ENCODE measurements at places on chromosomes 12 and 14.

DNA sequence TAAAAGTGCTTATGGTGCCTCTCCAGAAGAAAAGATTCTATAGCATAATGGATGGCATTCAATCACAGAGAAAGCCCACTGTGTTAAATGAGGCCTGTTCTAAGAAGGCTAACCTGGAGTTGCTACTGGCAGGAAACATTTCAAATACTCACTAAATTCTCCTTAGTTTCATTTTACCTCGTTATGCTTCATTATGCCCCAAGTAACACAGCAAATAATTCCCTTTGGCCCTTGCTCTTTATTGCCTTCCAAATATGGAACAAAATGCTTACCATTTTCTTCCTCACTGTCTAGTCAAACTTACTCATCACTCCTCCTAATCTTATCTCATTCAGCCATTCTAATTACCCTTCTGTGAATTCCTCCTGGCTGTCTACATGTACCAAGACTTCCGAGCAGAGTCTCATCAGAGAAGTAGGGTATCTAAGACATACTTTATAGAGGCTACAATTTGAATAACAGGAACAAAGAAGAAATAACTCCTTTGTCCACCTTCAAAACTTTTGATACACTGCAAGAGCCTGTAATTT lies 292.1 kb upstream of the CLEC14A start:
- no peak for DNase-seq

GRCh38 chr12:125683748-125684381 lies 618.6 kb downstream of the AACS start:
- DNase-seq, result peak; percentile 3

GRCh38 chr12:5631497-5631896 lies 199.6 kb downstream of the NTF3 start:
- DNase-seq, result no peak

DNA sequence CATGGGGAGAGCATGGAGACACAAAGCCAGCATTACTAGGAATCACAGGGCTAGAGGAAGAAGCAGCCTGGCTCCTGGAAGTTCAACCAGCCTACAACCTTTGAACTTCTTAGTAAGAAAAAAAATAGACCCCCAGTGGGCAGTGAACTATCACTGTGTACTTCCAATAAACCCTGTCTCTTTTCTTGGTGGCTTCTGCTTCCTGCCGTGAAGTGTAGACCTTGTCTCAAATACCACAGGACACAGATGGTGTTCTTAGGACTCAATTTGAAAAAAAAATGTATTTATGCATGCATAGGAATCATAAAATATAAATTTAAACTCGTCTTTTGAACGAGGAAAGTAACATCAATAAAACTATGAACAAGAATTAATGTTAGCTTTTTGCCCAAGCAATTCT lies 3.6 kb upstream of the PTGER2 start:
- DNase-seq, result no peak

- DNase-seq, result peak; percentile 98
Measured at GRCh38 chr14:80117876-80118275, 93.4 kb downstream of the DIO2 start.

GRCh38 chr12:94855853-94856252 lies 147.6 kb downstream of the NDUFA12 start:
- DNase-seq, result no peak

DNA sequence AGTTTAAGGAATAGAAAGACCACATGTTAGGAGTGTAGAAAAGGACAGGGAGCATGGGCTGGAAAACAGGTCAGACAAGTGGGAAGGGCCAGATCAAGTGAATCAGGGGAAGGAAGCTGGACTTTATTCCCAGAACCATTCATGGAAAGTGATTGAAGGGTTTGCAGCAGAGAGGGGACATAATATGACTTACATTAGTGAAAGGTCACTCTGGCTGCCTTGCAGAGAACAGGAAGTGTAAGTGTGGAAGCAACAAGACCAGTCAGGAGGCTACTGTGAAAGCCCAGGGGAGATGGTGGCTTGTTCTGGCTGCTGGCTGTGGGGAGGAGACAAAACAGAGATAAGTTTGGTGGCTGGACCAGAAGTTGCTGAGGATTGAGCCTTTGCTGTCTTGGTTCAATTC lies 69.1 kb downstream of the VCPKMT start:
- no peak for DNase-seq

- no peak for DNase-seq
Measured at GRCh38 chr14:101542391-101542790, 18.9 kb upstream of the DIO3 start.

- DNase-seq, result no peak
Measured at GRCh38 chr12:113051759-113052158, 4.8 kb upstream of the DTX1 start.

DNA sequence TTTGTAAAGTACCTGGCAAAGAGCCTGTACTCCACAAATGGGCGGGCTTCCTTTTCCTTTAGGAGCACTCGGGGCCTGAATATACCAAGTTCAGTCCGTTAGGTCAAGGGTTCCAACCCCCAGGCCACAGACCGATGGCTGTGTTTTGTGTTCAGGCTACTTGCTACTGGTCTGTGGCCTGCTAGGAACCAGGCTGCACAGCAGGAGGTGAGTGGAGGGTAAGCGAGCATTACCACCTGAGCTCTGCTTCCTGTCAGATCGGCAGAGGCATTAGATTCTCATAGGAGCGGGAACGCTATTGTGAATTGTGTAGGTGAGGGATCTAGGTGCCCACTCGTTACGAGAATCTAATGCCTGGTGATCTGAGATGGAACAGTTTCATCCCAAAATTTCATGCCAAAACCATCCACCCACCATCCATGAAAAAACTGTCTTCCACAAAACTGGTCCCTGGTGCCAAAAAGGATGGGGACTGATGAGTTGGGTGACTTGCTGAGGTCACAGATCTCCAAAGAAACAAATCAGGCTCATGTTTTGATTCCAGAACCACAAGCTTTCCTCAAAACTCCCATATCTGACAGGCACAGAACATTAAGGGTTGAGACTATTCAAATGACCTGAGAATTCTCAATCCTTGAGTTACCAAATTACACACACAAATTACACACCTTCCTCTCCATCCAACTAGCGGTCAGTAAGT lies 4.2 kb downstream of the CSRP2 start:
- DNase-seq, result no peak

- DNase-seq, result no peak
Measured at GRCh38 chr12:9221483-9221882, 13.3 kb upstream of the PZP start.

DNA sequence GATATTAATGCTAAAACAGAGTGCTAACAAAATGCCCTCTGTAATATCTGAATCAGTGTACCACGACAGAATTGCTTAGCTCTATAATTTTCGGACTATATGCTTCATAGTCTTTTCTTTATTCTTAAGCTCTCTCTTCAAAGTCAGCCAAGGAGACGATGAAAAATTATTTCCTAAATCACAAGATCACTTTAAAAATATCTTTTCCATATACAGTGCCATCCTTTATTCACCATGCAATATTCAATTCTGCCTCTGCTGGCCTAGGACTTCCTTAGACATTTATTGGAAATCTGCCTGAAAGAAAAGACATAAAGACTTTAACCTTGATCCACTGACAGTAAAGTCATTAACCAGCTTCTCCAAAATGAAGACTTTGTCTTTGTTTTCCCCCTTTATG lies 238.9 kb upstream of the BTG1 start:
- no peak for DNase-seq

GRCh38 chr12:43208221-43208620 lies 343.8 kb downstream of the ADAMTS20 start:
- no peak for DNase-seq

DNA sequence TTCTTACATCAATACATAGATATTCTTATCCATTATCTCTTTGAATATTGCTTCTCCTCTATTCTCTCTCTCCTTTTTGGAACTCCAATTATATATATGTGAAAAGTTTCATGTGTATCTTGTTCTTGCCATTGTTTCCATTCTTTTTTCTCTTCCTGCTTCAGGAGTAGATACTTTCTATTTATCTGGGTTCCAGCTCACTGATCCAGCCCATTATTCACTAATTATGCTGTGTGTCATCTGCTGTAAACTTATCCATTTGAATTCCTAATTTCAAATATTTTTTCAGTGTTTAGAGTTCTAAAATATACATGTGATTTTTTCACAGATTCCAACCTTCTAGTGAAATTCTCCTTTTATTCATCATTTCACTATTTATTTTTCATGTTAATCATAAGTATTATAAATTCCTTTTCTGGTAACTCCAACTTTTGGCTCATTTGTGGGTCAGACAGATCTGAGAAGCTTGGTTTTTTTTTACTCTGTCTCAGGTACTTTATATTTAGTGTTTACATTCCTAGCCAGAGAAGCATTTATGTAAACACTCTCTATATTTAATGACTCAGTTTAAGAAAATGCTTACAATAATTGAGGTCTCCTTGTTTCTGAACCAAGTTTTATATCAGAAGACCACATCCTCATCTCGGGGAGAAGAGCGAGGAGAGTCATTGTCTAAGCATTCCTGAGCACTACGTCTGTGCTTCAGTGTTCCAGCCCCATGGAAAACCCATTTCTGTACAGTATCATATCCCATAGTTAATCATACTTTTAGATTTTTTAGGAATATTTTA lies 15.9 kb upstream of the AMIGO2 start:
- DNase-seq, result no peak

Measured in NCI-H1092 treated with DMSO at 0.1 percent for 48 hours (cell line).